Mesothelial cell of epicardium (in vitro differentiated cells): ENCODE measurements at places on chromosomes 5 and 9.

DNA sequence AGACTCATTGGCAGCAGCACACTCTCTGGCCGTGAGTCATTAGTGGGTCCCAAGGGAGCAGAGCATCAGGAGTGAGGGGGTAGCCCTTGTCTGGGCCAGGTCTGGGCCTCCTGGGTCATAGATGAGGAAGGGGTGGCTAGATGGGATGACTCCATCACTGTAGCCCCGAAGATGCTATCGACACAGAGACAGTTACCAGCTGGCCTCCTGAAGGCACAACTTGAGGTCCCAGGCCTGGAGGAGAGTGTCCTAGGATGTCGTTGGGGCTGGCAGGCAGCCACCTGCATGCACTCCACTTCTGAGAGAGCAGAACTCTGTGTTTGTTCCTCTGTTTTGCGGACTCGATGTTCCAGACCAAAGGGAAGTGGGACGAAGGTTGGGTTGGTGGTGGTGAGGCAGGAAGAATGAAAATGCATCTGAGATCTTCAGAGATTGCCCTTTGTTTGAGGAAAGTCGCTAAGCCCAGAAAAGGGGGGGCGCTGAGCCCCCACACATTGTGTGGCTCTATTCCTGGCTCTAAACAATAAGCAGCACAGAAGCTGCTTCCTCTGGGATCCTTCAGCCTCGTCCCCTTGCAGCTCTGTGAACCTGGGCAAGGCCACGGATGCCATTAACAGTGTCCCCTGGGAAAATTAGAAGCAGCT lies 4.7 kb downstream of the BTNL9 start:
- no peak for DNase-seq

DNA sequence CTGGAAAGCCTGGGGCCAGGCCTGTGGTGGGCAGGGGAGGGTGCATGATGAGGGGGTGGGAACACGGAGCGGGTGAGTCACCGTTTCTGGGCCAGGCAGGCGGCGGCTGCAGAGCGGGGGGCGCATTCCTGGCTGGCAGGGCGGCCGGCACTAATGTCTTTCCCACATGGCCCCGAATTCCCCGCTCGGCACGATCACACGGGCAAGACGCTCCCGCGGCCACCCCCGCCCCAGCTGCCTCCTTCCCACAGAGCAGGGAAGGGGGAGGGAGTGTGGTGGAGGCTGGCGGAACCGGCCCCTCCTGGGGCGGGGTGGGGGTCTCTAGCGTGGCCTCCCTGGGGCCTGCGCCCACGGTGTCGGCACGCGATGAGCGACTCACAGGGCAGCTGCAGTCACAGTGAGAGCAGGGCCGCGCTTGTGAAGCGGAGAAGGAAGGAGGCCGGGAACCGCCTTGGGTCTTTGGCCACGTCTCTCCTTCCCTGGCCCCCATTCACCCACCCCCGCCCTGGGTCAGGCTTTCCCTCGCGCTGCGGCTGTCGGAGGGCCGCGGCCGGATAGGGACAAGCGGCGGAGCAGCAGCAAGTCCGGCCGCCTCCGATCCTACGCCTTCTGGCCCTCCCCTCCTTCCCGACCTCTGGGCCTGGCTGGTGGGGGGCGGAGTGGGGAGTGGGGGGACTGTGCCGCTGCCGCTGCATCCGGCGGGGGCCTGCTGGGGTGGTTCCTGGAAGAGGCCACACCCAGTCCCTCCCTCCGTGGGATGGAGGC lies 48.9 kb downstream of the CXXC5 start:
- DNase-seq, result peak; percentile 71

DNA sequence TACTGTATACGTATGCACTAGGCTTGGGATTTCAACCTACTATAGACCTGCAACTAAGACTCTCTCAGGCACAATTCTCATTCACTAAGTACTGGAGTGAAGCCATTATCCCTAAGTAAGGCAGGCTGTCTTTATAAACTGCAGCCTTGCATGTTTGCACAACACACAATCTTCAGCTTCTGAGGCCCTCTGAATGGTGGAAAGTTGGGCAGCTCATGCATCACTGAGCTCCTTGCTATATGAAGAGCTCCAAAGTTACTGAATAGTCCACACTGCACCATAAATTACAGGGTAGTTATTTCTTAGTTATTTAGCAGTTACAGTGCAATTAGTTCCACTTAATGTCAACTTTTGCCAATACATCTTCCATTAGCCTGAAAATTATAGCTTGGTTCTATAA lies 384.6 kb downstream of the BRINP1 start:
- no peak for DNase-seq

- no peak for DNase-seq
Observed at GRCh38 chr9:83133316-83133715, 70.4 kb upstream of the RASEF start.

- DNase-seq, result no peak
Observed at GRCh38 chr5:122921826-122922225, 76.4 kb downstream of the SNX24 start.

DNA sequence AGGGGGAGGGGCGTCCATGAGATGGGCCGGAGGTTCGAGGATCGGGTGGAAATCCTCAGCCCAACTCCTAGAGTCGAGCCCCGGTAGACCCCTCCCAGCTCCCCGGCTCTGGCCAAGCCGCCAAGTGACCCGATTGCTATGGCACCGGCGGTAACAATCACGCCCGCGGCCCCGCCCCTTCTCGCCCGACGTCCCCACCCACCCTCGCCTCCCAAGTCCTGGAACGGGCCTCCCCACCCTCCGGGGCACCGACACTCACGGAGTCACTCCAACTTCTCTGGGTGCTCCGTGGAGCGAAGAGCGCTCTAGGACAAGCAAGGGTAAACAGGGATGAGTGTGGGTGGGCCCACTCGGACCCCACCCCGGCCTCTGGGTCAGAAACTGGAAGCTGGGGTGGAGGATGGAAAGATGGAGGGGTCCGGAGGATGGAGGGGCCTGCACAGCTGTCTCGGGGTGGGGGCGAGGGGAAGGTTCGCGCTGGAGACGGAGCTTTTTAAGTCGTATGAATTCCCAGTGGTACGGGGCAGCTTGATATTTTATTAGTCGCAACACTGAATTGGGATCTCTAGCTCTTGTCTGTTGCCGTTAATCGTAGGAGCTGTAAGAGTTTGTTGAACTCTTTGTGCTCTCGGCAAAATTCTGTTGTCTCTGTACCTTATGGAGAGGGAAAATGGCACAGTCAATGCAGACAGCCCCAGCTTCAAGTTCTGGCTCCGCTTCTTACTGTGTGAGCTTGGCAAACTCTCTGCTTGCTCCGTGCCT lies at the start of gene SPACA9:
Gene SPACA9 (plus strand): TSS at position 204 of the 762 bp plus-strand sequence. CDS start 5,050 bp downstream, outside the sequence.
- DNase-seq, result peak; percentile 59

DNA sequence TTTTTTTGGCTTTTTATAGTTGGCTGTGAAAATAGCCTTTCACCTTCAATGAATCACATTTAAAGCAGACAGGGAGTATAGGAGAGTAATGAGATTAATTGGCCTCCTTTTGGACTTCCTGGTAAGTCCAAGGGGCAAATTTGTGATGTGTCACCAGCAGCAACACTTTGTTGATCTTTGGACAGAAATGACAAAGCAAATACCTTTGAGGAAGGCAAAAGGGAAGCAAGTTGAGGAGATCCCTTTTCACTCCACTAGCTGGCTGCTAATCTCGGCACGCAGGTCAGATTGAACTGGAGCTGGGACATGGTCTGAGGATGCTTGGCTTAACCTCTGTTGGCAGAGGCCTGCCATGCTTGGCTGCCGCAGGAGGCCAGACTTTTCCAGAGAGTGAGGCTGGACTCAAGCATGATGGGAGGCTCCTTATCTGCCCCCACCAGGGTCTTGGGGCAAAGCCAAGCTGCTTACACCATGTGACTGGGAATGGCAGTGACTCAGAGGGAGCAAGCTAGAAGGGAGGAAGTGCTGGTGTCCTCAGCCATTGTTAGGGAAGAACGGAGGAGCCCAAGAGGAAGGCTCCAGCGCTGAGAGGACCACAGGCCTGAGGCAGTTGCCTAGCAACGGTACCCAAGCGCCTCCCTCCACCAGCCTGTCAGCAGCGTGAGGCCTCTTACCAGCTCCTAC lies 174.5 kb upstream of the MAP1B start:
- DNase-seq, result no peak

DNA sequence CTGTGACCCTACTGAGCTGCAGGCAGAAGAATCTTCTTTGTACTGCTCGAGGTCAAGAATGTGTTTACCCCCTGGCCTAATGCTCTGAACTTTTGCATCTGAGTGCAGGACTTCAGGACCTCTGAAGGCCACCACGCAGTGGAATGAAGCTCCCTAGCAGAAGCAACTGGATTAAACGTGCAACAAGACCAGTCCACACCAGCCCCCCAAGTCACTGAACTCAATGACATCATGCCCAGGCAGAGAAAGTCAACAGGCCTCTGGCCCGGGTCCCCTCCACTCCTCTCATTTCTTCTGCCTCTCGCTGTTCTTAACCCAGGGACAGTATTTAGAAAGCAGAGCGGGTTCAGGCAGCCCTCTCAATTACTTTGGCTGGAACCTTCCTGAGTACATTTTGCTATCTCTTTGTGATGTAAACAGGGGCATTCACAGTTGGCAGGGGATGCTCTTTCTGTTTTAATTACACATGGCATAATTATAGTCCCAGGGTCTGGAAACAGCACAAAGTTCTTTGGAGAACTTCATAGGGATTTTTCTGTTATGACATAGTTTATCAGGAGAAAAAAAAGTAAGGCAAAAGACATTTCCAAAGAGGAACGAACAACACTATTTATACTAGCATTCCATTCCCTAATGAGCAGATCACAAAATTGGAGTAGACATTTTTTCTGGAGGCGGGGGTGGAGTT lies 108.2 kb upstream of the SPATA31D4 start:
- DNase-seq, result no peak

- DNase-seq, result no peak
Observed at GRCh38 chr5:123398058-123398733, 25.0 kb downstream of the CEP120 start.

DNA sequence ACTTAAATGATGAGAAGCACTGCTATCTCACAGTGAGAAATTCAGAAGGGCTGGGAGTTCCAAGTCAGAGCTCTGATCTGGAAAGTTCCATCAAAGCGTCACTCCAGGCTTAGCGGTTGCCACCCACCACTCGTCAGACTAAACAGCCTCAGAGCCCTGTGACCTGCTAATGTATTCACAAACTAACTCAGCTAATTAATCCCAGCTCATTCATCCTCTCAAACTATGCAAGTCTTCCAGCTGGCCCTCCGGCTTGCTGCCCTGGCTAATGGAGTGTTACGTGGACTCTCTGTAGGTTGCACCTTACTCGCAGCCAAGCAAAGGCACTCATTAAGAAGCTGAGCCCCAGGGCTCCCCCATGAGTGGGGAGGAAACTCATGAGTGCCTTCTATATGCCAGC lies 82.2 kb upstream of the GABRP start:
- DNase-seq, result no peak

DNA sequence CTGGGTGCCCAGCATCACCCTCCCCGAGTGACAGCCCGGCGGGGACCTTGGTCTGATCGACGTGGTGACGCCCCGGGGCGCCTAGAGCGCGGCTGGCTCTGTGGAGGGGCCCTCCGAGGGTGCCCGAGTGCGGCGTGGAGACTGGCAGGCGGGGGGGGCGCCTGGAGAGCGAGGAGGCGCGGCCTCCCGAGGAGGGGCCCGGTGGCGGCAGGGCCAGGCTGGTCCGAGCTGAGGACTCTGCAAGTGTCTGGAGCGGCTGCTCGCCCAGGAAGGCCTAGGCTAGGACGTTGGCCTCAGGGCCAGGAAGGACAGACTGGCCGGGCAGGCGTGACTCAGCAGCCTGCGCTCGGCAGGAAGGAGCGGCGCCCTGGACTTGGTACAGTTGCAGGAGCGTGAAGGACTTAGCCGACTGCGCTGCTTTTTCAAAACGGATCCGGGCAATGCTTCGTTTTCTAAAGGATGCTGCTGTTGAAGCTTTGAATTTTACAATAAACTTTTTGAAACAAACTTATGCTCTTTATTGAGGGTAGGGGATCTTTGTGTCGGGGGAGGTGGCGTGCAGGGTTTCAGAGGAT lies 1.3 kb downstream of the GADD45G start:
- peak; percentile 64 for DNase-seq

- no peak for DNase-seq
Observed at GRCh38 chr9:5562806-5563416, 52.6 kb downstream of the PDCD1LG2 start.

DNA sequence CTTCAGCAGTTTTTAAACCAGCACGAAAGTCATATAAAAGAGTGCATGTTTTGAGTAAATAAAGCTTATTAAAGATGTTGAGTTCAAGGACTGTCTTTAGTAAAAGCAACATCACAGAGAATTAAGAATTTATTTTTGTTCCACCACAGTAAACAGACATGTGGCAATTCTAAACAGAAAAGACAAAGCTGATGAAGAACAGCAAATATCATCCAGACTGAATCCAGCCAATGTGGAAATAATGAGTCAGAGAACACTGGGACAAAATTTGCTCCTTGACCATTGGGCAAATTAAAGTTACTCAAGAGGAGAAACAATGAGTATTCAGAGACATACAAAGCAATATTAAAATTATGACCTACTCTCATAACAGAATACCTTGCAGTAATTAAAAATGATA lies 28.8 kb downstream of the OR2K2 start:
- no peak for DNase-seq

DNA sequence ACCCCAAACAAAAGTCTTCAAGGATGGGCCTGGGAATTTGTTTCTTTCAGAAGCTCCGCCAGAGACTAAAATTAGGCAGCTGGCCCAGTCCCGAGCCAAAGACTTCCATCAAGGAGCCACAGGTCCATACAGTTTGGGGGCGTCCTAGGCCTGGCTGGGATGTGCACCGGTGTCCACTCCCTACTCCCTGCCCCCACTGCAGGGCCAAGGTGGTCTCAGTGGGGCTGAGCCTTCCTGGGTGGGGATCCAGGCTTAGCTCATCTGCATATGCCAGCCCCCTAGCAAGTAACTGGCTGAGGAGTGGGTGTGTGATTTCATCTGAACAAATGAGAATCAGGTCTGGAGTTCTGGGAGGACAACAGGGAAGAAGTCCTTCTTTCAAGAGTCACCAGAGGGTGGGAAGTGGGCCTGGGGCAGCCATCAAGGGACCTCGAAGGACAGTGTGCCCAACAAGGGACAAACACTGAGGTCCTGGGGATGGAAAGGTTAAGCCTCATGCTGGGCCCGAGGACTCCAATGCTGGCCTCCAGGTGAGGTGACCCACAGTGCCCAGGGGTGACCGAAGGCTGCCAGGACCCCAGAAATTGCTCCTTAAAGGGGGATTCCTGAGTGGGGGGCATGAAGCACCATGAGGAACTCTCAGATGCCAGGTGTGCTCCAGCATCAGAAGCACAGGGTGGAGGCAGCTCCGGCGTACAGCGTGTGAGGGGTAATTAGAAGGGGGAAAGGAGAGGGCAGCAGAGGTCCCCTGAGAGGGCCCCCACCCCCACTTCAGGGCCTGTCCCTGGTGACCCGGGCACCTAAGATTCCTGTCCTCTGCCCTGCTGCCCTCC lies 91.3 kb downstream of the ZNF354C start:
- DNase-seq, result no peak
